ENCODE measurements at places on chromosomes 2 and 18.

DNA sequence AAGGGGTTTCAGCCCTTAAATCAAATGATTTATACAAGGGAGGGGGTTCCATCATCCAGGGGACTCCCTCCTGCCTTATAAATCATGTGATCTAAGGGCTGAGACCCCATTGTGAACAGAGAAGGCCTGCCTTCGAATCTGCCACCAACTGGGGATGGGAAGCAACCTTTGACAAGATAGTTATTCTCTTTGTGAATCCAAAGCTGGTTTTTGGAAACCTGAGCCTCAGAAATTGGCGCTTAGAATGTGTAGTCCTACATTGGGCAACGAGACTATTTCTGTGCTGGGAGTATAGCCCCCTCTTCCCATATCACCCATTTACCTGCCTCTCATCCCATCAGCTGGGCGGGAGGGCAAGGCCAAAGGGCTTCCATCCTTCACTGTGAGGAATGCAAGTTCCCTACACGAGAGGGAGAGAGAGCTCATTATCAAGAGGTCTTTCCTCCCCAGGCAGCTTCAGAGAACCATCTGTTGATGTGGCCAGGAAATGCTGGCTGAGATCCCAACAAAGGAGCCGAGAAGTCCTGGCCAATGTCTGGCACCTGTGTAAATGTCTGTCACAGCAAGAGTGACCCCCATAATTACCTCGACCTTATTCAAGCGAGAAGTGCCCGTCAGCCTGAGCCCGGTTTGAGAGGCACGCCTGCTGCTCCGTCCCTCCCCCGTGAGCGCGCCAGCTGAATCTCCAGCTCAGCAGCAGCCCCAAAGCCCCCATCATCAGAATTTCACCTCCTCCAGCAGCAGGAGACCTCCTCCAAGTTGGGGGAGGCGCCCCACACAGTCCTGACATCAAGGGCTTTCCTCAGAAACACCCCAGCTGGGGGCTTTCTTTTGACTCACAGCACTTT lies 48.4 kb upstream of the APCDD1 start:
- DNase-seq: no peak

- no peak for DNase-seq
These were observed 15.5 kb downstream of the REG3G start for GRCh38 chr2:79041032-79041448.

GRCh38 chr2:397521-397920 lies 109.6 kb upstream of the ALKAL2 start:
- DNase-seq: no peak

- no peak for DNase-seq
These were observed 1.7 kb downstream of the MBOAT2 start for GRCh38 chr2:9001778-9002177.

DNA sequence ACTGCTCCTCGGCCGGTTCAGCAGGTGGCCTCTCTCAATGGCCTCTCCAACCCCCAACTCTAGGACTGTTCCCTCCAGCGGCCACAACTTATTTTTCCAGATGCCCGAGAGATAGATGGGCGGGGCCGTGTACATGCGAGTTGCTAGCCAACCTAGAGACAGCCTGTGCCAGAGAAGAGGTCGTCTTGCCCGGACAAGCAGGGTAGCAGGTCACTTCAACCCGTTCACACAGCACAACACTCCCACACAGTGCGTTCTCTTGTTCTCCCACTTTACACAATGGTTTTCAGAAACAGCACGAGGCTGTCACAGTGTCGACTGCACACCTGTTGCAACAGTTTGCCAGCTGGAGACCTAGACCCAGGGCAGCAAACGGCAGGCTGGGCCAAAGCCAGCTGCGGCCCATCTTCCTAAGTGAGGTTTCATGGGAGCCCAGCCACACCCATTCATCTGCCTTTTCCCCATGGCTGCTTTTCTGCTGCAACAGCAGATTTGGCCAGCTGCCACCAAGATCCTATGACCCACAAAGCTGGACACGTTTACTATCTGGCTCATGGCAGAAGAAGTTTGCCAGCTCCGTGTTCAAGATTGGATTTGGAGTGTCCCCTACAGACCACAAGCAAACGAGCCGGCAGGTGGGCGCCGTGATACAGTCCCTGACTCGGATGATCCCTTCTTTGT lies 7.3 kb upstream of the PRLH start:
- no peak for DNase-seq

DNA sequence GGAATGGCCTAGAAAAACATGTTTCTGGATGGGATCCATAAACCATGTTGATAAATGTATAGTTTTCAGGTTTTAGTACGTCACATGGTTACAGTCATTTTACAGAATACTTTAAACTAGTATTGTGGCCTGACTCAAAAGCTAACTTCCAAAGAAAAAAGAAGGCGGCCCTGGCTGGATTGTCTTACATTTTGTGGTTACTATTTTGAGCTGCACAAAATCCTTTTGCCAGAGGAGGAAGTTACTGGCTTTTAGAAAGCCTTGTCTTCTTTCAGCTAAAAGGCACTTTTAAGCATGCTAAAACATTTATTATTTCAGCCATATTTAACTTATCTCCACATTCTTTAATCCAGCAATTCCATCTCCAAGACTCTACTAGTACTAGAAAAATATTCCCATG lies 227.9 kb downstream of the CDH2 start:
- DNase-seq: no peak

DNA sequence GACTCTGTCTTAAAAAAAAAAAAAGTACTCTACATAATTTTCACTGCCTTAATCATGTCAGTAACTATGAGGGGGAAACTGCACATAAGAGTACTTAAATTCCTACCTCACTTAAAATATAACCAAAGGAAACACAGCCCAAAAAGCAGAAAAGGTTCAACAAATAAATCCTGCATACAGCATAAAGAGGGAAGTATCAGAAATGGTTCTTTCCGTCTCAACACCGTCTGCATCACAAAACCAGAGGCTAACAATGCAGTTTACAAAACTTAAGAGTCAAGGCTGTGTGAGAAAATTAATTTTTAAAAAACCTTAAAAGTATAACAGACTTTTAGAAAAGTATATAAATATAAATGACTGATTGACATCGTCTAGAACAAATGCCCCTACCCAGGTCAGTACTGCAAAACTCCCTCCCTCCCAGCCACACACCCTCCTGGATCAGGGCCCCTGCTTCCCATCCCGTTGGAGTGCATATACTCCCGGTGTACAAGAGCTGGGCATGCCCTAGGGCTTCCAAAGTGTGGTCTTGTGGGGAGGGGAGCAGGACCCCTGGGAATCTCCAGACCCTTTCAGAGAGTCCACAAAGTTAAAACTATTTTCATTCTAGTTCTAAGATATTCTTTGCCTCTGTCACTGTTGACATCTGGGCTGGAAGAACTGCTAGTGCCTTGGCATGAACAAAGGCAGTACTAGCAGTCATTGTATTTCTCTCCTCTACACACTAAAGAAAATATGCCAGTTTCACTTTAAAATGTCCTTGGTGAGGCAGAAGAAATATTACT lies 67.0 kb upstream of the SERTAD2 start:
- DNase-seq: no peak

GRCh38 chr2:31969178-31969577 lies 41.6 kb downstream of the MEMO1 start:
- DNase-seq: no peak

- no peak for DNase-seq
These were observed 25.4 kb downstream of the WDR75 start for GRCh38 chr2:189466656-189467055.

GRCh38 chr2:190716176-190716807 lies 67.4 kb downstream of the NAB1 start:
- DNase-seq: no peak

DNA sequence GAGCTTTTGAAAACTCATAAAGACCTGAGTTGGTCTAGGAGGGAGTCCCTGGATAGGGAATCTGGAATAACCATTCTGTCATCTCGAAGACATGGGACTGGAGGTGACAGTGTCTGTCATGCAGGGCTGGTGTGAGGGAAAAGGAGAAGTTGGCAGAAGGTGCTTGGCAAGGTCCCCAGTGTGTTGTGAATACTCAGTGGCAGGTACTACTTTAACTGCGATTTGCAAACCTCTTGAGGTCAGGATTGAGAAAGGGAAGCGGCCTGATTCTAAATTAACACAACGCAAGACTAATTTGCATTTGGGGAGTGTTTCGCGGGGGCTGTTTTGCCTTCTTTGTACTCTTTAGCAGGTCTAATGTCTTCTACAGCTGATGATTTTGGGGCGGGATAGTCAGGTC lies 77.0 kb upstream of the TMEM200C start:
- DNase-seq: no peak

DNA sequence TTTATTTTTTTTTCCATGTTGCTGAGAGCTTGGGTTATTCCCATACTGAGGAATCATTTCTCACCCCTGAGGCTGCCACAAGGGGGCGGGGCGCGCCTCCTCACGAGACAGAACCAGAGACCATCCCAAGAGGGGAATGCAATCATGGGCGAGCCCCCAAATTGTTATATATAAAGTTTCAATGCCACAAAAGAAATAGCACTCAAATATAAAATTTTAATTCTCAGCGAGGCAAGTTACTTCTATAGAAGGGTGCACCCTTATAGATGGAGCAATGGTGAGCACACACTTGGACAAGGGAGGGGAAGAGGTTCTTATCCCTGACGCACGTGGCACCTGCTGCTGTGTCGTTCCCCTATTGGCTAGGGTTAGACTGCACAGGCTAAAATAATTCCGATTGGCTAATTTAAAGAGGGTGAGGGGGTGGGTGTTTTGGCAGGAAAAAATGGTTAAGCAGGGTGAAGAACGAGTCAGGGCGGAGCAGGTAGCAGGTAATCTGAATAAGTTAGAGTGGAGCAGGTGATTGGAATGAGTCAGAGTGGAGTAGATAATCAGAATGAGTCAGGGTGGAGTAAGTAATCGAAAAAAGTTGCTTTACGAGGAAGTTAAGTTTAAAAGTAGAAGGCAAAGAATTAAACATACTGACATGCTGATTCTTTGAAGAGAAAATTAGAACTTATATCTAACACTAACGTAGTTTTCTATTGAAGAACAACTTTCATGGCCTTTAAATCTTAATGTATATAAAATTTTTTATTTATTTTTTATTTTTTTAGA lies 177.5 kb downstream of the MTCL1 start:
- DNase-seq: no peak

- DNase-seq: no peak
These were observed 9.0 kb downstream of the REL start for GRCh38 chr2:60890393-60890707.

GRCh38 chr18:47686806-47687205 lies 243.7 kb downstream of the SMAD2 start:
- no peak for DNase-seq

GRCh38 chr2:238714038-238714528 lies 133.8 kb upstream of the TWIST2 start:
- no peak for DNase-seq

DNA sequence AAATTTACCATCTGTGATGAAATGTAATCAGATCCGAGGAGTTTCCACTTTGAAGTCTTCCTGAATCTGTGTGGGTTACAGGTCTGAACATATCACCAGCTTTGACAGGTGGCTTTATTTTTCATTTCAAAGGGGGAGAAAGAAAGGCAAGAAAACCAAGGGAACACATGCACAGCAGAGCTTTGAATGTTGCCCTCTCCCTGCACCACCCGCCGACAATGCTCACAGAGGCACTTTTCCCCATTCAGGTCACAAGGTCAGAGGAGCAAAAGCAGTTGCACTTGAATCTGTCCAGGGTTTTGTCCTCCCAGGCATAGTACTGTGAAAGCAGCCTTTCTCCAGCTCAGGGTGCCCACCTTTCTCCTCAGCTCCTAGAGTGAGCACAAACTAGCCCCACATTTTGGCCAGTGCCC lies 130.2 kb downstream of the OSR1 start:
- DNase-seq: no peak

- no peak for DNase-seq
These were observed 171.3 kb downstream of the TMEM18 start for GRCh38 chr2:505941-506340.

DNA sequence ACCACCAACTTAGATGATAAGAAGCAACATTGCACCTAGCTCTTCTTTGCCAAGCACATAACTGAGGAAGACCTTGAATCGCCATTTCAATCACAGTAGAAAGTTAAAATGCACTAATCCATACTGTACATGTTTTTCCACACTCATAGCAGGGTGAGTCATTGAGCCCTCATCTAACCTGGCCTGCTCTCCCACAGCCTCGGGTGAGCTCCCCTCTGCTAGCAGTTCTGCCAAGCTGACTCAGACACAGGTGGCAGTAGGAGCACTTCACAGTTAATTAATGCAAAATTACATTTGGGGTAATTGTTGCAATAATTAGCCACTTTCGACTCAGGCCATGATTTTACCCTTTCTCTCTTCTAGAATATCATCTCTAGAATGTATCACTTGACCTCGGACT lies 1632.8 kb upstream of the CELF4 start:
- no peak for DNase-seq

DNA sequence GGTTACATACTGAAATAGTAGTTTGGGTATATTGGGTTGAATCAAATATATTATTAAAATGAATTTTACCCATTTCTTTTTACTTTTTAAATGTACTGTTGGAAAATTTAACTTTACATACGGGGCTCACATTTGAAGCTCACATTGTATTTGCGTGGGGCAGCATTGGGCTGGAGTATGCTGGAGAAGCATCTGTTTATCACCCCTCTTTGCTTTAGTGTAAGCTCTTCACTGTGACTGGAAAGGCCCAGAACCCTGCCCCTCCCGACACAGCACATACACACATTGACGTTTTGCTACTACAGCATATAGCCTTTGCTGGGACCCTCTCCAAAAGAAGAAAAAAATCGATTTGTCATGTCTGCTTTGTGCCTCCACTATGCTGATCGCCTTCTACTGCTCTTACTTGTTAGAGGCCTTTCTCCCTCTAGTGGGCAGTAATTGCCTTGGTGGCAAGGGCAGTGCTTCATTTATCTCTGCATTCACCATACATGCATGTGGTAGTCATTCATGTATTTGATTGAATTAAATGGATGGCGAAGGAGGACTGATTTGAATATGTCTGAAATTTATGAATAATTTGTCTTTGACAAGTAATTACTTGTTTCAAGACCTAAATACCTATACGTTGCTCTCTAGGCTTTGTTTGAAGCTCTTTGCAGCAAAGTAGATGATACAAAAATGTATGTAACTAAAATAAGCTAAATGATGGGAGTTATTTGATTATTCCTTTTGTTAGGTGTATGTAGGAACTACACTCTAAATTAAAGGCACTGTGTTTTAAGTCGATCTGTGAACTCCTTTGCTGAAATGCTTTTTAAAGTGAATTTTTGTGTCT lies 37.4 kb downstream of the VAPA start:
- no peak for DNase-seq

DNA sequence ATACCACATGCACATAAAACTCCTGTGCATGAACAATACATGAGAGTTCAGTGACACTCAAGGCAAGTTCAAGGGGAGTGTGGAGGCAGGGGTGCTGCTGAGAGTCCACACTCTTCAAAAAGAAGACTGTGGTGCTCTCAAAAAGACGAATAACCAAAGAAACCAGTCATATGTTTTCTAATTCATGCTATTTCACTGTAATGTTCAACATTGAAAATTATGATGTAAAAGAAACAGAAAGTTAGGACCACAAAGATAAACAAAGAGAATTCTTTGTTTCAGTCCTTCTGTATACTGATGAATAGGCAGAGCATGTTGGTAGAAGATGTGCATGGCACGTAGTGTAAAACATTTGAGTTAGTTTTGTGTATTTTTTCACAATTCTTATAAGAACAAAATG lies 864.2 kb upstream of the LRATD1 start:
- no peak for DNase-seq

- no peak for DNase-seq
These were observed 18.7 kb downstream of the SATB2 start for GRCh38 chr2:199439066-199439465.

- DNase-seq: peak; percentile 89
These were observed 673 bp upstream of the SMCHD1 start for GRCh38 chr18:2654928-2655177.
